CD4-positive, CD25-positive, alpha-beta regulatory T cell (primary cell): ENCODE measurements at places on chromosomes 2 and 18.
A peak's percentile ranks its signal among the peaks of the same experiment; 100 is the strongest.

- no peak for DNase-seq
Measured at GRCh38 chr2:212908031-212908430, 243.4 kb downstream of the IKZF2 start.

DNA sequence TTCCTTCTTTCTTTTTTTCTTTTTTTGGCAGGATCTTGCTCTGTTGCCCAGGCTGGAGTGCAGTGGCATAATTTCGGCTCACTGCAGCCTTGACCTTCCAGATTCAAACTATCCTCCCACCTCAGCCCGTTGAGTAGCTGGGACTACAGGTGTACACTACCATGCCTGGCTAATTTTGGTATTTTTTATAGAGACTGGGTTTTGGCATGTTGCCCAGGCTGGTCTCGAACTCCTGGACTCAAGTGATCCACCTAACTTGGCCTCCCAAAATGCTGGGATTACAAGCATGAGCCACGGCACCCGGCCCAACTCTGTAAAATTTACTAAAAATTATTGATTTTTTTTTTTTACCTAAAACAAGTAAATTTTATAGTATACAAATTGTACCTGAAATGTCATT lies 360.8 kb downstream of the ALK start:
- no peak for DNase-seq

DNA sequence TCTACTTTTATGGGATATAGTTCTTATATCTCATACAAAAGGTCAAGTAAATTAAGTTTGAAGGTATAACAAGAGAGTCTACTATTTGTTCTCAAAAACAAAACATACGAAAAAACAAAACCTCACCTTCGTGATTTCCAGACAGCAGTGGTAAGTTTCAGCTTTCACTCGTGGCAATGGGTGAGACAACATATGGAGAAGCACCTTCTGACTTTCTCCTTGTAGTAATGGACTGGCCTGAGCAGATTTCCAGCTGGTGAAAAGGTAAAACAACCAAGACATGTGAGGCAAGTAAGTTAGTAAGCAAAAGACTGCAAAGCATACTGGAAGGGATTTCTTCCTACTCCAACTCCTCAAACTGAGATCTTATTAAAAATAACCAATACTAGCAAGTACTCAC lies 39.6 kb downstream of the RTTN start:
- no peak for DNase-seq

GRCh38 chr18:10164271-10165071 lies 250.7 kb downstream of the VAPA start:
- DNase-seq, result no peak

GRCh38 chr18:13558124-13558523 lies 168.2 kb downstream of the FAM210A start:
- DNase-seq, result no peak

GRCh38 chr2:132978840-132979239 lies 308.8 kb upstream of the LYPD1 start:
- no peak for DNase-seq

DNA sequence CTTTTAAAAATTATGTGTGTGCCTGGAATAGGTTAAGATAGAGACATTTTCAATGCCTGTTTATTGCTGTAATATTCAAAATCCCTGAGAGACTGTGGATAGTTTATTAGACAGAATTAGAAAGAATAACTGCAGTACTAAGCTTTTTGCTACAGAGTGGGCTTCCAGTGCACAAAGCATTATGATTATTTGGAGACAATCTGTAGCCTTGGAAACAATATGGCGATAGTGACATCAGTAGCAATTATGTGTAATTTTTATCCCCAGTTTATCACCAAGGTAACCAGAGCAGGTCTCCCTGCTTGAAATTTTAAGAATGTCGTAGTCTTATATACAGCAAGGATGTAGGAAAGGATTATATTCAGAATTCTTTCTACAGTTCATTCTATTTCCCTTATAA lies 100.0 kb downstream of the MYO3B start:
- no peak for DNase-seq

GRCh38 chr18:38046651-38047050 lies 481.1 kb upstream of the CELF4 start:
- DNase-seq, result no peak

DNA sequence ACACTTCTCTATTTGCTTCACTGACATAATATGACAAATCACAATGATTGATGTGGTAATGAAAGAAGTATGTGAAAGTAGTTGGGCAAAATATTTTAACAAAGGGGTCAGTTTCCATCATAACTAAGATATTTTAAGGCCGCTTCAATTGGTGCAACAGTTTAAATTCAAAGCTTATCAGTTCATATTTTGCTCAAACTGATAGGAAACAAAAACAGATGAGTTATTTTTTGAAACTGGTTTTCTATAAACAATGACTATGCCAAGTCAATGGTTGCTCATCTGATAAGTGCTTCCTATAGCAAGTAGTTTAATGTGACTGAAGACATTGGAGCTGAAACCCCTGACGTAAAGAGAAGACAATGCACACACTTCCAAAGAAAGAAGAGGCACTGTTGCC lies 1290.7 kb downstream of the SUCLG1 start:
- no peak for DNase-seq

GRCh38 chr18:31977270-31977872 lies 34.4 kb upstream of the TRAPPC8 start:
- DNase-seq, result peak; percentile 52

GRCh38 chr2:60313470-60314172 lies 239.8 kb downstream of the BCL11A start:
- no peak for DNase-seq

DNA sequence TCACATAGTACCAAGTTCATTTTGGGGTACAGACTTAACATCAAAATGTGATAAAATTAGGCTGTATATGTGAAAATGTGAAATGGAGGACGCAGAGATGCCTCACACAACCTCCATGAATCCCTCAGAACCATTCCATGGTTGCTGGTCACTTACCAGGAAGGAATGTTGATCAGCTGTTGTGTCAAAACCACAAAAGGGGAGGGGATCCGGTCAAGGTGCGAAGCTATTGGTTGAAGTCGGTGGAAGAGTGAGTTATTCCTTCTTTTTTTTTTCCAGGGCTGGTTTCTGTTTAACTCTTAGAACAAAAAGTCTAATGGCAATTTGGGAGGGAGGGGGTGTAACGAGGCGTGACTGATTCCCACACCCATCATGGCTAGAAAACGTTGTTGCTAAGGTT lies 32.3 kb upstream of the REG3A start:
- DNase-seq, result no peak

GRCh38 chr2:54081574-54081973 lies 33.8 kb upstream of the ACYP2 start:
- peak; percentile 4 for DNase-seq

DNA sequence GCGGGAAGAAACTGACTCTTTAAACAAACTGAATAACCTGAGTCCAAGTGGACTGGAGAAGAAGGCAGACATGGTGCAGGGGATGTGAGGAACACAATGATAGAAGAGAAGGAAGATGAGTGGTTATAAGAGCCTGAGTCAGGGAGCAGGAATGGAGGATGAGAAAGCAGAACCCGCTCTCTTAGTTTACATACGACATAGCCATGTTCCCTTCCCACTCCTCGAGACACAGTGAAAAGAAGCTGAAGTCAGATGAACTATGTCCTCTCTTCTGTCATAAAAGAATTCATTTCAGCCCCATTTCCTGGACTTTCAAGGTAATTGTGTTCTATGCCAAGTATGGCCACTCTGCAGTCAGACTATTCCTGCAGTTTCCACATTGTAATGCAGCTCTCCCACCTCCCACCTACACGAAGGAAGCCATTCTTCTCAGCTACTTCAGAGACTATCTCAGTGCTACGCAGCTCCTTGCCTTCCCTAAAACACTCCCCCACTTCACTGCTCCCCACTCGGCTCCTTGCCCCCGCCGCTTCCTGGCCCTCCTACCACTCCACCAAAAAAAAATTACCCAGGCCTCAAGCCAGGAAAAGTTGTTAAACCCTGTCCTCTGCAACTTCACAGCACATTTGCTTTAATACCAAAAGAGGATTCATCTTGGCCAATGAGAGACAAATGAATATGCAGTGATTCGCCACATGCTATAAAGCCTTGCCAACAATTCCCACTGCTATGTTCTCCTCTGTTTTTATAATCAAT lies 323.4 kb upstream of the EPHA4 start:
- no peak for DNase-seq

GRCh38 chr2:108786008-108786353 lies 590 bp upstream of the CCDC138 start:
- no peak for DNase-seq

DNA sequence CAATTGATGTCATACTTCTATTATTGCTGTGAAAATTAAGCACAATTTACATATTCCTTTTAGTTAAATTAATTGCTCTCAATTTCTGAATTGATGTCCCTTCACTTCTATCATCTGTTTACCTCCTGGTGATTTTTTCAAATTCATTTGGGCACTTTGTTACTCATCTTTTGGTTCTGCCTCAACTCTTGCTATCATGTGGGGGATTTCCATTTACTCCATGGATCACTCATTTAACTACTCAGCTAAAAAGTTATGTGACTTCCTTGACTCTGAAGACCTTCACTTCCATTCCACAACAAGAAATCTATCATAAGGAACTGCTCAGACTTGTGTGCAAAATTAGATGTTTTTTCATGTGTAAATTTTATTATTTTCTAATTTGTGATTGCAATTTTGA lies 126.2 kb downstream of the EHBP1 start:
- DNase-seq, result no peak

- no peak for DNase-seq
Measured at GRCh38 chr18:61284039-61284438, 49.2 kb upstream of the CDH20 start.

GRCh38 chr2:230209422-230210051 lies 10.2 kb downstream of the SP110 start:
- peak; percentile 53 for DNase-seq

- peak; percentile 86 for DNase-seq
Measured at GRCh38 chr2:24827321-24828237, 34.4 kb downstream of the CENPO start.

GRCh38 chr2:80111185-80111584 lies 193.4 kb downstream of the LRRTM1 start:
- no peak for DNase-seq

- DNase-seq, result peak; percentile 49
Measured at GRCh38 chr2:175036582-175037018, 31.4 kb upstream of the CHN1 start.

GRCh38 chr2:205034034-205034433 lies 488.8 kb downstream of the PARD3B start:
- DNase-seq, result no peak

DNA sequence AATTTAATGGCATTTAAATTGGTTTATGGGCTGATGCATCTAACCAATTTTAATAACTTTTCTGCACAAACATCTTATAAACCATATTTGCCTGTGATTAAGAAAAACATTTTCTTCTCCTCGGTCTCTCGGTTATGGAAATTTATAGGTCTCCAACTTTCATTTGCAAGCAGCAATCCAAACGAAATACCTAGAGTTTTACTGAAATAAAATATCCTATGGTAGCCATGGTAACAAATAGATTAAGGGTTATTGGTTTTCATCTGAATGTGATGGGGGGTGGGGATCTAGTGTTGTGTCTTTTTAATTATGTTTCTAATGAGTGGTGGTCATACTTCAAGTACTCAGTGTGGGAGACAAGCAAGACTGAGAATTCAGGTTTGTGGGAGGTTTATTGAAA lies 2.9 kb downstream of the KLHL29 start:
- no peak for DNase-seq

DNA sequence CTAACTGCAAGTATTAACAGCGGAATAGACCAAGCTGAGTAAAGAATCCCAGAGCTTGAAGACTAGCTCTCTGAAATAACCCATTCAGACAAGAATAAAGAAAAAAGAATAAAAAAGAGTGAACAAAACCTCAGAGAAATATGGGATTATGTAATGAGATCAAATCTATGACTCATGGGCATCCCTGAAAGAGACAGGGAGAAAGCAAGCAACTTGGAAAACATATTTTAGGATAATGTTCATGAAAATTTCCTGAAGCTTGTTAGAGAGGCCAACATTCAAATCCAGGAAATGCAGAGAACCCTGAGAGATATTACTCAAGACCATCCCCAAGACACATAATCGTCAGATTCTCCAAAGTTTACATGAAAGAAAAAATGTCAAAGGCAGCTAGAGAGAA lies 17.3 kb downstream of the PFN4 start:
- DNase-seq, result no peak

DNA sequence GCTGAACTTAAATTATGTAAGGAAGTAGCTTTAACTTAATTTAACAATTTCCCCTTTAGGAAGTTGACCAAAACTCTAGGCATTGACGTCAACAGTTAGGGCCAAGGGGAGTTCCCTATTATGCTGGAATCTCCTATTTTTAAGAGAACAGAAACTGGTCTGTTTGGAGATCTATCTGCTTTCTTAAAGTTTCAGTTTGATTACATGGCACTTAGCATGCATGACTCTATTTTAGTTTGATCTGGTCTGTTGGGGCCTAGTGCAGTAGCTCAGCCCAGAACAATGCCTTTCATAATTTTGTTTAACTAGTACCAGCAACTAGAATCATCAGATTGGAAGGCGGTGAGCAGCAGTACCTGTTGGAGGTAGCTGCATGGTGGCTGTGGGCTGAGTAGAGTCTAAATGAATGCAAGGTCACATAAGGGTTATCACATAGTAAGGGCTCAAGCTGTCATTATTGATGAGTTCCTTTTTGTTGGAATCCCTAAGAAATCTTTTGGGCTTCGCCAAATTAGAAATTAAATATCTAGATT lies 60.5 kb upstream of the ZNG1B start:
- no peak for DNase-seq

DNA sequence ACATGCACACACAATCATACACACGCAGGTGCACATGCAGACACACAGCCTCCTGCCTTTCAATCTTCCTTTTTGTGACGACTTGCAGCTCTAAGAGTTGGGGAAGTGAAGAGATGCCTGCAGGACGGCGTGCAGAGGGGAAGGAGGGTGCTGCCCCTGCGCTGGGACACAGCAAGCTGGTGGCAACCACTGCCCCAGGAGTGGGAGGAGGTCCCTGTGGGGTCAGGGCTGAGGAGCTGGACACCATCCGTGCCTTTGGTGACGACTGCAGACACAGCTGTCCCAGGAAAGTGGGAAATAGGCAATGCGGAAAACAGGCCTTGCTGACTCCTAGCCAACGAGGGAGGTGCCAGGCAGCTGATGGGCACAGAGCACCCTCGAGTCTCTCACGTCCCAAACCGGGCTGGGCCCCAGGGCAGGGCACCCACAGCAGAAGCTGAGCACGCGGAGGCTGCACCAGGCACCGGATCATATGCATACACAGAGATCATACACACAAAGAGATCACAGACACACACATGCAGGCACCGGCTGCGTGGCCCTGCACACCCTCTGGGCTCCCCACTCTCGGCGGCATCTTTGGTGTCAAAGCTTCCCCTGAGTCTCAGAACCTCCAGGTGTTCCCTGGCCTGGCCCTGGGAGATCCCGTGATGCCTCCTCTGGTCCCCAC lies 146.1 kb downstream of the PXDN start:
- no peak for DNase-seq
